ENCODE measurements at places on chromosomes 16 and 17. TPM values are rescaled to one million over a fixed set of nuclear protein-coding genes. Genes with fewer than 3 reads are reported as not detected.
A peak's percentile ranks its signal among the peaks of the same experiment; 100 is the strongest.

MYH2 gene
- total RNA-seq, result 1.0 TPM

G6PC1 gene
- total RNA-seq, result not detected

C1QTNF1 gene
- total RNA-seq, result 28.3 TPM

SOX15 gene
- total RNA-seq, result 0.67 TPM

PLXDC1 gene
- 14.4 TPM for total RNA-seq

DNA sequence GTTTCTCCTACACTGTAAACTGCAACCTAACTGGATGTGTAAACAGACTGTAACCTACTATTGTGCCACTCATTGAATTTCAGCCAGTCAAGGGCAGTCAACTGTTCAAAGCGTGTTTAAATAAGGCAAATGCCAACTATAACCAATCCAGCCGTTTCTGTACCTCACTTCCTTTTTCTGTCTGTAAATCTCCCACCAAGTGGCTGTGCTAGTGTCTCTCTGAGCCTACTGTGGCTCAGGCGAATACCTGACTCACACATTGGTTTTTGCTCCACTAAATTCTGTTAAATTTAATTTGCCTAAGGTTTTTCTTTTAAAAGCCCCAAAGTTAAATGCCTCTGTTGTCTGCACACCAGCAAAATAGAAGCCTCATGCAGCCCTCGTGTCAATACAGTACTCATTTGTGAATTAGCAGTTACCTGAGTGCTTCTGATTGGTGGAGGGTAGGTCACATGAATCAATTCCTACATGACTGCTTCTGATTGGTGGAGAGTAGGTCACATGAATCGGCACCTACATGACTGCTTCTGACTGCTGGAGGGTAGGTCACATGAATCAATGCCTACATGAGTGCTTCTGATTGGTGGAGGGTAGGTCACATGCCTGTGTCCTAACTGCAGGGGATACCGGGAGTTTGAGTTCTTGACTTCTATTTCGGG, 31.1 kb upstream of the CCR7 start:
- DNase-seq, result no peak

GRCh38 chr17:71713846-71714245, 407.0 kb upstream of the SOX9 start:
- DNase-seq, result no peak

- DNase-seq, result no peak
These were observed 9.7 kb downstream of the NUPR1 start for GRCh38 chr16:28529124-28529523.

DNA sequence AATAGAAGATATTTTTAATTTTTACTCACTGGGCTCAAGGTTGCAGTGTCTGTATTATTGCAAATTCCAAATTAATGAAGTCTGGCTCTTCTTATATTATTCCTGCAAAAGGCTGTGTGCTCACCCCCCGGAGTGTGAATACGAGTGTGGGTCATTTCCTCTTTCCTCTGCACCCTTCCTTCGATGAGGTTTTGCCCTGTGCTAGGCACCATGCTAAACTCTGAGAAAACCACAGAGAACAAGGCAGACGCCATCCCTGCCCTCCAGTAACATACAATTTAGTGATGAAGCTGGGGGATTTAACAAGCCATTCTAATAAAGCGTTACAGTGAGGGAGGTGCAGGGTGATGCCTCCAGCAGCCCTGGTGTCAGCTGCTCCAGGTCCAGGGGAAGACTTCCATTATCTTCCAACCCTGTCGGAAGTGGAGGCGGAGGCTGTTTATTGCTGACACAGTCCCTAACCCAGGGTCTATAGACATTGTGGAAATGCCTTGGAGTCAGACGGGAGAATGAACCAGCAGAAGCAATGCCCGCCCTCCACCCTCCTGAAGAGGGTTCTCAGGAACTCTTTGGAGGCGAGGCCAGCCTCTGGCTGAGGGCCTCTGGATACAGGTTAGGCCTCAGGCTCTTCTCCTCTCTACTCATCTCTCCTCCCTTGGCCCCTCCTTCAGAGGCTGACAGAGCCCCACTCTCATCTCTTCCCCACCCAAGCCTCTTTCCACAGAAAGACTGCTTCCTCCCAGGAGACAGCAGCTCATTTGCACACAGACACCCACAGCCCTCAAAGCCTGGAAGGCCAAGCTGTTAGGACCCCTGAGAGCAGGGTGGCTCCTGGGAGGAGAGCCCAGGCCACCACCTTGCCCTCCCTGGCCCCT, 2.0 kb upstream of the ACE start:
- DNase-seq, result no peak

DNA sequence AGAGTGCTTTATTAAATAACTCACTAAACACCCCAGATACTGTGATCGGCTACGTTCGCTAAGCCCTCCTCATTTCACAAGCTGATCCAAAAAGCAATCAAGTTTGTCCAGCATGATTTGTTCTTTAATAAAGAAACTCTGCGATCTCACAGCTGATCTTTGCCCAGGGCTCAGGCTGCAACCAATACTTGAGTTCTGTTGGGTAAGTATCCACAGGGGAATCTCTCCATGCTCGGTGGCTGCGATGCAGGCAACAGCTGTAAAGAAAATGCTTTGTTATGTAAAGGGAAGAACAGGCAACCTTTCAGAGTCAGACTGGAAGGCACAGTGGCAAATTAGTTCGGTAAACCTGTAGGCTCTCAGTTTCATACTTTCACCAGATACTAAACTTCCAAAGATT, 67.5 kb downstream of the SHISA6 start:
- DNase-seq, result no peak

GRCh38 chr17:61794242-61794641, 69.1 kb downstream of the BRIP1 start:
- DNase-seq, result no peak

- DNase-seq, result peak; percentile 59
These were observed 5.9 kb downstream of the TSPOAP1 start for GRCh38 chr17:58322581-58323185.

DNA sequence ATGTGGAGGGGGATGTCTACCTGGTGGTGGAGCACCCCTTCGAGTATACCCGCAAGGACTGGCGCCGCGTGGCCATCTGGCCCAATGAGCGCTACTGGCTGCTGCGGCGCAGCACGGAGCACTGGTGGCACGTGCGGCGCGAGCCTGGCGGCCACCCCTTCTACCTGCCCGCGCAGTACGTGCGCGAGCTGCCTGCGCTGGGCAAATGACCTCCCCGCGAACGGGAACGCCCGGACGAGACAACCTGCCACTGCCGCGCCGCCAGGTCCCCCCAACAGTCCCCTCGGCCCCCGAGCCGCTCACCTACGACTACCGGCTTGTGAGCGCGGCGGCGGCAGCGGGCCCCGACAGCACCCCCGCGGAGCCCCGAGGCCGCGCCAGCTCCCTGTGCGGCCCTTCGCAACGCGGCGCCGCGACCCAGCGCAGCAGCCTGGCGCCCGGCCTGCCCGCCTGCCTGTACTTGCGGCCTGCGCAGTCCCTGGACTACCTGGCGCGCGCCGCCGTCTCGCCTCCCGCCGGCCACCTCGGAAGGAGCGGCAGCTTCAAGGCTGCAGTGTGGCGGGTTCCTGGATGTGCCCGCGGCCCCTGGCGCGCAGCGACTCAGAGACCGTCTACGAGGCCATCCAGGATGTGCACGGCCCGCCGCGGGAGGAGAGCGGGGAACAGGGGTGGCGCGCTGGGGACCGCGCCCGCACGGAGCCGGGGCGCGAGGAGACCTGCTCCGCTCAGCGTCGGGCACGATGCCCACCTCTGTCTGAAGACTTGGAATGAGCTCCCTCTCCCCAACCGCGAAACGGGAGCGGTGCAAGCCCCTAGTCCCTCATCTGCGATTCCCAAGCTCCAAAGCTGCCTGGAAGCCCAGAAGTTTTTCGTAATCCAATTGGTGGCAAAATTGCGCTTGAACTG, 48.7 kb upstream of the AMZ2 start:
- no peak for DNase-seq

- DNase-seq, result no peak
These were observed 2.3 kb downstream of the OXLD1 start for GRCh38 chr17:81664051-81664470.

DNA sequence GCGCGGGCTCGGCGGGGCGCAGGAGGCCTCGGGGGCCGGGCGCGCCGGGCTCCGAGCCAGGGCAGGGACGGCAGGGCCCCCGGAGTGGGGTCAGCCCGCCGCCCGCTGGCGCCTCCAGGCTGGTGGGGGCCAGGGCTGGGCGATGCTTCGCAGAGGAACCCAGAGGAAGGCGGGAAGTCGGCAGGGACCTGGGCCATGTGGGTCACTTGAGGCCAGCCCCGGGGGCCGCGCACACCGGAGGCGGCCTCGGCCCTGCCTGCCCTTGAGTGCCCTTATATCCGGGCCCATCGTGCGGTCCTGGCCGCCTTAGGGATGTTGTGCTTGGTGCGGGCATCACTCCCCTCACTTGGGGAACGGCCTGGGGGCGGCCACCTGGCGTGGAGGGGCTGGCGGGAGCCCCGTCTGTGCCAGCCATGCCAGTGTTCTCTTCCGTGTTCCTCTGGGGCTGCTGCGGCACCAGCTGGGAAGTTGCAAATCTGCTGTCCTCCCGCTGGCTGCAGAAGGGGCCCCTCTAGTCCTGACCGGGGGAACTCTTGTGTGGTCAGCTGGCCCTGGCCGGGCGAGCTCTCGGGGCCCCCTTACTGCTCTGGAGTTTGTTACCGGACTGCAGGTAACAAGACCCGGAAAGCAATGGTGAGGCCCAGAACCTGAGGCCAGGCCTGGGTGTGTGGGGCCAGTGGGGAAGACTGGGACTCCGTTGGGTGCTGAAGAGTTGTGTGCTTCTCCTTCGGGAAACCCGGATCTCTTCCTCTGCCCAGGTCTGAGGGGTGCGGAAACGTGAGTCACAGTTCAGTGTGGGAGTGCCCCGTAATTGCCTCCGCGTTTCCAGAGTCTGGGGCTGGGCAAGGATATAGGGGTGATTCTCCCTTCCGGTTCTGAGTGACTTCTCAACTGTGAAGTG, 849 bp downstream of the CAPN15 start:
- DNase-seq, result no peak

- peak; percentile 52 for DNase-seq
These were observed 34.1 kb upstream of the CHMP6 start for GRCh38 chr17:80957461-80957941.

GRCh38 chr16:49011901-49012300, 269.7 kb downstream of the CBLN1 start:
- DNase-seq, result no peak

Measured in upper lobe of right lung (tissue), 1 donor.